ENCODE measurements at places on chromosomes 2 and 18. TPM values are rescaled to one million over a fixed set of nuclear protein-coding genes. Genes with fewer than 3 reads are reported as not detected.

Gene TCF7L1
- 1.1 TPM for total RNA-seq

Gene HOXD12
- not detected for total RNA-seq

Gene HNMT
- total RNA-seq: 0.28 TPM

Gene TRABD2A
- total RNA-seq: 20.0 TPM
